ENCODE measurements at places on chromosomes 13 and 19. TPM values are rescaled to one million over a fixed set of nuclear protein-coding genes. Genes with fewer than 3 reads are reported as not detected.

The BRSK1 gene
- total RNA-seq, result 3.1 TPM

The KLK2 gene
- total RNA-seq, result not detected

The APOE gene
- 262 TPM for total RNA-seq

The DNAAF3 gene
- total RNA-seq, result 2.1 TPM

The ZNF543 gene
- 10.3 TPM for total RNA-seq

The ACP4 gene
- not detected for total RNA-seq

The IFNL1 gene
- total RNA-seq, result not detected

The TSC22D1 gene
- total RNA-seq, result 52.3 TPM

The LIM2 gene
- not detected for total RNA-seq

The GPI gene
- 293 TPM for total RNA-seq

The PLPPR3 gene
- not detected for total RNA-seq

The PSG11 gene
- total RNA-seq, result not detected

The HSD17B14 gene
- 1.4 TPM for total RNA-seq

The CLDND2 gene
- not detected for total RNA-seq

The RYR1 gene
- total RNA-seq, result 1.4 TPM

The SLC10A2 gene
- total RNA-seq, result not detected

The ICAM5 gene
- total RNA-seq, result under 0.01 TPM

The SERP2 gene
- 5.0 TPM for total RNA-seq

The ZSCAN4 gene
- total RNA-seq, result not detected

The MED4 gene
- total RNA-seq, result 17.1 TPM
